Activated CD4-positive, alpha-beta T cell treated with anti-CD3 and anti-CD28 coated beads, Interleukin-2, amount 50 U/mL, for 48 hours (primary cell): ENCODE measurements at places on chromosomes 5 and 9.
A peak's percentile ranks its signal among the peaks of the same experiment; 100 is the strongest.

GRCh38 chr9:128124873-128125579, 2.5 kb downstream of the PTGES2 start:
- DNase-seq, result peak; percentile 75

DNA sequence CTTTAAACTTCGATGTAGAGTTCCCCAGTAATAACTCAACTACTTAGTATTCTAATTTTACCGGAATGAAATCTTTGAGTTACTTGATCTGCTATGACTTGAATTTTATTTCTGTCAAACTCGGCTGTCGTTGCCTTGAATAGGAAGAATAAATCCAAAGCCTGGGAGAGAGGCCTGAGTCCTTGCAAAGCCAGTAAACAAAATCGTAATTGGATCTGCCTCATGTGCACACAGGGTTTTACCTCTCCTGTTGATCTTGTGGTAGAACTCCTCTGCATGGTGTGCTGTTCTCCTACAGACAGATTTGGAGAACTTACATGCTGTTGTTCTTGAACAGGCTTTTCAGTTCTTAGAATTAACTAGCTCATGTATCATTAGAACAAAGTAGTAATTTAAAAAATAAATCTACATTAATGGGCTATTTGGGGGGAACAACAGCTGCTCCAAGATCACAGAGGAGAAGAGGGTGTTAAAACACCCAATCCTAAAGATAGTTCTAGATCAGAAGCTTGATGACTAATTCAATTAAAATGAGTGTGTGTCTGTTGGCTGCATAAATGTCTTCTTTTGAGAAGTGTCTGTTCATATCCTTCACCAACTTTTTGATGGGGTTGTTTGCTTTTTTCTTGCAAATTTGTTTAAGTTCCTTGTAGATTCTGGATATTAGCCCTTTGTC, 28.9 kb downstream of the HSPB3 start:
- DNase-seq, result no peak

DNA sequence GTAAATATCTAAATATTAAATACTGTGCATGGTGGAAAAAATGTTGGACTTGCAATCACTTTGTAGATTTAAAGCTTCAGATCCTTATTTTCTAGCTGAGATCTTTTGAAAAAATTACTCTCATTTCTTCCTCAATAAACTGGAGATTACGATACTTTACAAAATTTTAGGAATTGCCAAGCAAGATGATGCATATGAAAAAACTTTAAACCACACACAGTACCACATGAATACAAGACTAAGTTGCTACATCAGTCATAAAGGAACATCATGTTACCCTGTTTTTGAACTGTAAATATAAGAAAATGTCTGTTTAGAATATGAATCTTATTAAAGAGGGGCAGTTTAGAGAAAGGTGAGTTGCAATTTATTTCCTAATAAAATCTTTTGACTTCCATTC, 703.6 kb upstream of the NUDT12 start:
- no peak for DNase-seq

DNA sequence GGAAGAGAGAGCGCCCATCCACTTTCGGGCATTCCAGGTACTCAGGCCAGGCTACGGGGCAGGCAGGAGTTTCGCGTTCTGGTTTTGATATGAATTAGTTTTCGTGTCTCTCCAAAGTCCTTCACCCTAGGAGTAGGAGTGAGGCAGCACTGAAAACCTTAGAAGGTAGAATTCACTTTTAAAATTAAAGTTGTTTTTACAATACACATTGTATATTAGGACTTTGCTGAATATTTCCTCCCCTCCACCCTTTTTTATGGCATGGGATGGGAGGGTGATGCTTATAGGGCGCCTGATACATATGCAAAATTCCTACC, 747 bp downstream of the ITGA1 start:
- DNase-seq, result no peak

DNA sequence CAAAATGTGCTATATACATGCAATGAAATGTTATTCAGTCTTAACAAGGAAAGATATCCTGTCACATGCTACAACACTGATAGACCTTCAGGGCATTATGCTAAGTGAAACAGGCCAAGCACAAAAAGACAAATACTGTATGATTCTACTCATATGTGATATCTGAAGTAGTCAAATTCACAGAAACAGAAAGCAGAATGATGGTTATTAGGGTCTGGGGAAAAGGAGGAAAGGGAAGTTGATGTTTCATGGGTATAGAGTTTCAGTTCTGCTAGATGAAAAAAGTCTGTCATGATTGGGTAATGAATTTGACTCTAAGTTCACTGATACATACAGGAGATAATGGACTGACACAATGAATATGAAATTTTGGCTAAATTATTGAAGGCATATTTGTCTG, 11.2 kb upstream of the RIC1 start:
- no peak for DNase-seq

GRCh38 chr9:21015129-21015815, 16.2 kb downstream of the HACD4 start:
- DNase-seq, result no peak

GRCh38 chr5:13188371-13188770, 756.1 kb downstream of the DNAH5 start:
- DNase-seq, result no peak

GRCh38 chr9:113660196-113660595, 196.7 kb downstream of the RGS3 start:
- DNase-seq, result no peak

GRCh38 chr9:77929942-77930341, 101.7 kb downstream of the GNAQ start:
- no peak for DNase-seq

GRCh38 chr5:143879646-143880045, 67.7 kb downstream of the HMHB1 start:
- DNase-seq, result no peak

DNA sequence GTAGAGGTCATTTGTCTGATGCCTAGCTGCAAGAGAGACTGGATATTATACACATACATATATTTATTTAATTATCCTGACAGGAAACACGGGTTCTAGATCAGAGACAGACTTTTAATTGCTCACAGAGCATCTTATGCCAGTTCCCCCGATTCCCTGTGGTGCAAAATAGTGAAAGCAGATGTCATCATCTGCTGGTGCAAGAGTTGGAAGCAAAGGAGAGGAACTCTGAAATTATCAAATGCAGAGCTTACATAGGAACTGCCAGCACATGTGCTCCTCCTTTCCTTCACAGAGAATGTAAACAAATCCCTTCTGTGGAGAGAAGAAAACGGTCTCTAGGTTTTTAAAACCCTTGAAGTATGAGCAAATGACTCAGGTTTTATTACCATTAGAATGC, 69.3 kb downstream of the DTWD2 start:
- DNase-seq, result no peak

DNA sequence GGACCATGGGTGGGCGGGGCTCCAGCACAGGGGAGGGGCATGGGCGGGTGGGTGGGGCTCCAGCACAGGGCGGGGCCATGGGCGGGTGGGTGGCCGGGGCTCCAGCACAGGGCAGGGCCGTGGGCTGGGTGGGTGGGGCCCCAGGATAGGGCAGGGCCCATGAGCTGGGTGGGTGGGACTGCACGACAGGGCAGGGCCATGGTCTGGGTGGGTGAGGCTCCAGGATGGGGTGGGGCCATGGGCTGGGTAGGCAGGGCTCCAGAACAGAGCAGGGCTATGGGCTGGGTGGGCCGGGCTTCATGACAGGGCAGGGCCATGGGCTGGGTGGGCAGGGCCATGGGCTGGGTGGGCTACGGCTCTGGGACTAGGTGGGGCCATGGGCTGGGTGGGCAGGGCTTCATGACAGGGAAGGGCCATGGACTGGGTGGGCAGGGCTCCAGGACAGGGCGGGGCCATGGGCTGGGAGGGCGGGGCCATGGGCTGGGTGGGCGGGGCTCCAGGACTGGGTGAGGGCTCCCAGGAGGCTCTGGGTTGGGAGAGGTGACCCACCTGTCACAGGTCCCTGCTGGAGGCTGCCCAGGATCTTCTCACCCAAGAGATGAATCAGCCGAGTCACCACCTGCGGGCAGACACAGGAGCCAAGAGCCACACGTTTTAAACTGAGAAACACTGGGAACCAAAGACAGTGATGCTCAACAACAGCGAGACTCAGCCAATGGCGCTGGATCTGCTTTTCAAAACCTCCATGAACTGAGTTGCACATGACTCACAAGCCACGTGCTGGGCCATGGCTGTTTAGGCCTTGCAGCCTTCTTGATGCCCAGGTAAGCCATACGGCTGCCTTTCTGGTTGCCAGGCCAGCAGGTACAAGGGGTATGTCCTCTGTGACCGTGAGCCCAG, 33.6 kb upstream of the NSMF start:
- peak; percentile 11 for DNase-seq

GRCh38 chr9:13351778-13352386, 72.4 kb upstream of the MPDZ start:
- DNase-seq, result no peak

DNA sequence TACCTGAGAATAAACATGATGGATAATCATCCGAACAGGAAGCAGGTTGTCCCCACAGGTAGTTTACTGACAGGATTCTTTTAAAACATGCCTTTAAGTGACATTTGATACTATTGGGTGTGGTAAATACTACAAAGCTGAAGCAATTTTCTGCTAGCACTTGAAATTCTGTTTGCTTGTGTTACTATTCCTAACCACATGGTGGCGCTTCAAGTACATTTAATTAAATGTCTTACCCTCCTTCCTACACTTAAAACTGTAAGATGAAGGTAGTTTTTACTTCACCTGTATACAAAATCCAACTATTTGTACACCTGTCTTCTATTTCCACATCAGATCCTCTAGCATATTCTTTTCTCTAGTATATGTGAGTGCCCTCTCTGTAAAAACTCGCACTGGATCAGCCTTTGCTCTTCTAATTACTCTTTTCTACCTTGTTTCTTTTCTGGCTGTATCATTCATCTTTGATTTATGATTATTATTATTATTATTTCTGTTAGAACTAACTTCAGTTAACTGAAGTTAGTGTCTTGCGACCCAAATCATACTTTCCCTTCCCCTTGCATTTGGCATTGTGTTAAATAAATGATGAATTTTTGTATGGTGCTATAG, 18.4 kb downstream of the SLC25A46 start:
- no peak for DNase-seq

DNA sequence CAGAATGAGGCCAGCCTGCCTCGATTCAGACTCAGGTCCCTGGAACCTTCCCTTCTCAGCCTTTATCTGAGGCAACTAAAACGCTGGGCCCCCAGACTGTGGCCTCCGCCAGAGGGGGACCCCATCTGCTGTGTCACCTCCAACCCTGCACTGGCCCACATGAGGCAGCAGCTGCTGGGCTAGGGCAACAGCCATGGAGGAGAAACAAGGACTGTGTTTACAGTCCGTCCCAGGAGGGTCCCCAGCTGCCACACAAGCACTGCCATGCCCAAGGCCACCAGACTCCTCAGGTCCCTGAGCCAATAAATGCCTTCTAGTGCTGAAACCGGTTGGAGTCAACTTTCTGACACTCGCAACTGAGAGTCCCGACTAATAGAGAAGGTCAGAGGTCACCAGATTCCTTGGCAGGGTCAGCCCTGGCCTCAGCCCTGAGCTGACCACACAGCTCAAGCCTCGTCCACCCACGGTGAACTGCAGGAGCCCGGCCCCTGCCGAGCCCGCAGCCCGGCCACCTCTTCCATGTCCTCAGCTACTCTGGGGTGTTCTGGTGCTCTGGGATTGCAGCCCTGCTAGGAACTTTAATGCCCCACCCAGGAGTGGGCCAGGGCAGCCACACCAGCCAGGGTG, 77.0 kb downstream of the ZNF354C start:
- no peak for DNase-seq

DNA sequence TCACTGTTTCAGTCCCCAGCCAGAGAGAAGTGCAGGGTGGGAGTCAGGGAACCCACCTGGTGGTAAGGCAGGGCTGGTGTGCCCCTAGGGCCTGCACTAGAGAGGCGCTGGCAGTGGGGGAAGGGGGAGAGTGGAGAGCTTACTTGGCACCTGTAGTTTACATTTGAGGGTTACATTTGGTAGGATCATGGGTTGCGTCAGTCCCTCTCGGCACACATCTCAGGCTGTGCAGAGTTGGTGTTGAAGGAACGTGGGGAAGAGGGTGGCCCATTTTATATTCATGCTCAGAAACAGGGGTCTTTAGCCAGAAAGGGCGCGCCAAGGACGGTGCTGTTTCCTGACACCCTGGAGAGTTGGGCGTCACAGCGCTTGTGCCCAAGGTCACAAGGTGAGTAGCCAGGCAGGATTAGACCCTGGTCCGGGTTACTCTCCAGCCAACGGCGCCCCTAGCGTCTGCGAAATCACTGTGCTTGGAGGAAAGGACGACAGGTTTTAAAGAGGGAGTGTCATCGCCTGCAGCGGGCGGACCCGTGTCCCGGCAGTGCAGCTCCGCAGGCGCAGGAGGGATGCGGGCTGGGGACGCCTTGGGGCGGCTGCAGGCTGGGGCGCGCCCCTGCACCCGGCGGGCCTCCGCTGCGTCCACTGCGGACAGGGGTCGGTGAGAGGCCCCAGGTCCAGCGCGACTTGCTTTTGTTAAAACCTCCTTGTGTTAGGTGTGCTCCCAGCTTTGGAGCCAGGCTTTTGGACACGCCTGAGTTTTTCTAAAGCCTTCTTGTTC, 272.6 kb downstream of the FANCC start:
- DNase-seq, result no peak

DNA sequence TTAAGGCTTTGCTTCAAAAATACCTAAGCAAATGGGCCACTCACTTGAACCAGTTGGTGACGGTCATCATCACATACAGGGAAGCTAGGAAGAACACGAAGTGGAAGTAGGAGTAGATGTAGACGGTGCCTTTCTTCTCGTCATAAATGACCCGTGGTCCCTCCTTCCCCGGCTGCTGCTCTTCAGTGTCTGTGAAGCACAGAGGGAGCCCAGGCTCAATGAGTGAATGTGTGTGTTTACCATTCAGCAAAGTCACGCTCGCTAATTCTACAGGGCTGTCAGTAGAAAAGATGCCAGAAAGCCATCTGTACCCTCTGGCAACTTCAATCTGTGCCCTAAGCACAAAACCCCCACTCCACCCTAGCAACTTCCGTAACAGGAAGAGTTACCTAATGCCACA, 109.8 kb downstream of the SERINC5 start:
- no peak for DNase-seq

GRCh38 chr5:150539206-150539605, 31.3 kb downstream of the NDST1 start:
- no peak for DNase-seq

DNA sequence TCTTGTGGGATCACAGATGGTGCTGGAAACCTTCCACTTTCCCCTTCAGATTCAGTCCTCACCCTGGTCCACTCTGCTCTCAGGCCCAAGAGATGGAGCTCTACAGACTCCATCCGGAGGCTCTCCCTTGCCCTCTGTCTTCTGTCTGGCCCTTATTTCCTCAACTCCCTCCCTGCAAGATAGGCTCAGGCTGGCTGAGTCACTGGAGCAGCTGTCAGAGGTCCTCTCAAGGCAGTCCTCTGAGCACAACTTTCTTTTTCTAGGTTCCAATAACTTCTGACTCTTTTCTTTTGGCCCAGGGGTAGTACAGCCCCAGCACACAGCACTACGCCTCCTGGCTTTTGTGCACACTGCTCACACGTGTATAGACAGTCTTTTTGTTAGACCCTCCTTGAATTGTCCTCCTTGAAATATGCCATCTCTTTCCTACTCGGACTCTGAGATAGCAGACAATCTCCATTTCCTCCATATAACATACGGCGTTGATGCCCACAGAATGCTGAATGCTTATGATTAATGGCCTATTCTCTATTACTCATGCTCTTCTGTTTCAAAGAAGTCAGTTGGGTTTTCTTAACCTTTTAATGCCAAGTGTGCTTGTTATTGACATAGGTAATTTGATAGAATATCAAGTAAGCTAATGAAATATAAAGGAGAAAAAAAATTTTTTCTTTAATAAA, 193.1 kb downstream of the SLC12A2 start:
- DNase-seq, result no peak
